RCC 7860 (cell line): ENCODE measurements at places on chromosomes 7 and 10.

DNA sequence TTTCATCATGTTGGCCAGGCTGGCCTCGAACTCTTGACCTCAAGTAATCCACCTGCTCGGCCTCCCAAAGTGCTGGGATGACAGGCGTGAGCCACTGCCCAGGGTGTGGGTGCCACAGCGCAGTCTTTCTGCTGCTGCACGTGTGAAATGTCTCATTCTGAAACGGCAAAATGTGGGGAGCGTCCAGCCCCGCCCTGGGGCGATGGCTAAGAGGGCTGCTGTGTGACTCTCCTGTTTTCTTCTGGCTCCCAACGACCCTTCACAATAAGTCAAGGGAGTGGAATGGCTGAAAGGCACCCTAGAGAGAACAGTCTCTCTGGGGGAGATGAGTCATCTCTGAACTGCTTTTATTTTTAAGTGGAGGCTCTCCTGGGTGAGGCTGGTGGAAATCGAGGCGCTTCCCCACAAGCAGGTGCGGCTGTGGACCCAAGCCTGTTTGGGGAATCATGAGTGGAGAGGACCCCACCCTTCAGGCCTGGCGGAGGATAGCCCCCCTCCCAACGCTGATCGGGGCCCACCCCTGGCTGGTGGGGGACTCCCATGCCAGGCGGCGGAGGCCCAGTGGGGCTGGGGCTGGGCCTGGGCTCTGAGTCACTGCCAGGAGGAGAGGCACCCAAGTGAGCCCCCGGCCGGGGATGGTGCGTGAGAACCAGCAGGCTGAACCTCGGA is 18.0 kb downstream of the ADAP1 start:
- DNase-seq = no peak

DNA sequence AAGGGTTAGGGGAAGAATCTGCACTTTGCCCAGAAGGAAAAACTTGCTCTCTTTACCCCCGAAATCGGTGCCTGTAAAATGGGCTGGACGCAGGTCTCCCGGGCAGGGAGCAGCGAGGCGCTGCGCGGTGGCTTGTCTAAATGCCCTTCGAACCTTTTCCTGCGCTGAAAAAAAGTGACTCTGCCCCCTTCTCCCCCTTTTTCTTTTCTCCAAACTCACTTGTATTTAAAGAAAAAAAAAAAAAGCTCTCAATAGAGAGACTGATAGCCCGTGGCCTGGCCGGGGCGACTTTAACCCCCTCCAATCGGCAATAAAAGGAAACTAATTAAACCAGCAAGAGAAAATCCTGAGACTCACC is 286 bp downstream of the SP8 start:
- no peak for DNase-seq

DNA sequence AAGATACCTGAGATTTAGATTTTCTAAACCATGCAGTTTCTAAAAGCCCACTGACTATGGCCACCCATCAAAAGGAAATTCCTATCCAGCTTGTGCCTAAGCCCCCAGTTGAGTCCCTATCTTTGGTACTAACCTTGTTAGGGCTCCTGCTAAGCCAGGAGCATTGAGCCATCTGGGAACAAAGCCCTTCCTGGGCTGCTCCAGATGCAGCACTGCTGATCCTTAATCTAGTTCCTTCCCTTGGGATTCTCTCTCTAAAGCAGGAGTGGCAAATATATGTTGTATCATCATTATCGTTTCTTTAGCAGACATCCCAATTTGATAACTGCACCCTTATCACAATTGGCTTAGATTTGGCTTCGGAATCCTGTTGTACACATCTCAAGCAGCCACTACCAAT is 24.7 kb upstream of the PDLIM1 start:
- DNase-seq = no peak

DNA sequence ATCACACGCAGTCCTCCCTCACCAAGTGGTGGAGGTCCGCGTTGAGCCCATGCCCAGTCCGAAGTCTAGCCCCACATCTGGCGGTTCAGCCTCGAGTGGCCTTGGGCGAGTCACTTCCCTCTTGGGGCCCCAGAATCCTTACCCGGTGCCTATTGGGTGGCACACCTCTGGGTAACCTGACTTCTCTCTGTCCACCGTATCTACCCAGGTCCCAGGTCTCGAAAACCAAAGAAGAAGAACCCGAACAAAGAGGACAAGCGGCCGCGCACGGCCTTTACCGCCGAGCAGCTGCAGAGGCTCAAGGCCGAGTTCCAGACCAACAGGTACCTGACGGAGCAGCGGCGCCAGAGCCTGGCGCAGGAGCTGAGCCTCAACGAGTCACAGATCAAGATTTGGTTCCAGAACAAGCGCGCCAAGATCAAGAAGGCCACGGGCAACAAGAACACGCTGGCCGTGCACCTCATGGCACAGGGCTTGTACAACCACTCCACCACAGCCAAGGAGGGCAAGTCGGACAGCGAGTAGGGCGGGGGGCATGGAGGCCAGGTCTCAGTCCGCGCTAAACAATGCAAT is 4.3 kb downstream of the EN2 start:
- DNase-seq = no peak

GRCh38 chr7:36021917-36022550 is 131.0 kb upstream of the EEPD1 start:
- DNase-seq = no peak

GRCh38 chr10:31188792-31189406 is 130.1 kb upstream of the ZEB1 start:
- DNase-seq = no peak

- no peak for DNase-seq
Measured at GRCh38 chr10:23192712-23193434, 761 bp downstream of the PTF1A start.

DNA sequence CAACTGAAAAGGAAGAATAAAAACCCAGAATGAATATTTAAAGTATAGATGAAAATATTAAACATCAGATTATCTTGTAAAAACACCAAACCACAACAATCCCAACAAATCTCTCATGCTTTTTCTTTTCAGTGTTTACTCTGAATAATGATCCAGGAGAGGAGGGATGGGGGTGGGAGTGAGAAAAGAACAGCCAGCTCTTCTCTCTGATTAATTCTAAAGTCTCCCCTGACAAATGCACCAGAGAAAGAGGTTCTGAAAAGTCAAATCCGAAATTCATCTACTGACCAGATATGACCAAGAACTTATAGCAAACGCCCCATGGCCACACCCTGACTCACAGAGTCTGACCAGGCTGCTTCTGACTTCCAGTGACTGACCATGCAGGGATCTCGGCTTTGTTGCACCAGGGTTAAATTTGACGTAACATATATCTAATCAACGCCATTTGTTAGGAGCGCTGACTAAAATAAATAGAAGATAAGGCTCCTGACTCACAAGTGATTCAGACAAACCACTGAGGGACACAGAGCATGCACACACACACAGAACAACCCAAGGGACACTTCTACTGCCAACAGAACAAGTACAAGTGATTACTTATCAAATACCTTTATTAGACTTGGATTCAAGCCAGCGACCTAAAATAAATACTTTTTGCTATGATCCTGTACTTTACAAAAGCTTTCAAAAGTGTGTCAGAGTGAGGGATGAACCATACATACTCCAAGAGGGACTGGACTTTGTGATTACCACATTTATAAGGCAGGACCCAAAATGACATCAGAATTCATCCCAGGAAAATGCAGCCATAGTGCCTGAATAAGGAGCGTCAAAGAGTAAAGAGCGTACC is 9.3 kb upstream of the SPOCK2 start:
- peak; percentile 98 for DNase-seq

GRCh38 chr10:49222170-49222569 is 34.0 kb upstream of the TMEM273 start:
- no peak for DNase-seq
